DMS53 (cell line): ENCODE measurements at places on chromosomes 2 and 18.

DNA sequence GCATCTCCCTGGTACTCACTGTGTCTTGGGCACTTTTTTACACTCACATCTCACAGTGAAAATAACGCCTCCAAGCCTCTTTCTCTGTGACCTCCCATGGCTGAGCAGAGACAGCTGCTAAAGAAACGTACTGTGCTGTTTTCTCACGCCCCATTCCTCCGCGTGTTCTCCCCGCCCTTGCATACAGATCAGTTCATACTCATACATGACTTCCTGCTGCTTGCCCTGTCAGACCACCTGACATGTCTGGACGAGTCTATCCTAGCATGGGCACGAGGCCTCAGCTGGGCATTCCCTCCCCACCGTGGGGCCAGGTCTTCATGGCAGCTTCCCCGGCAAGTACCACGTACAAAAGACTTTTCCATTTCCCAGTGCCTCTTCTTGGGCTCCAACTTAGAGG lies 21.2 kb upstream of the IL1A start:
- DNase-seq = no peak

DNA sequence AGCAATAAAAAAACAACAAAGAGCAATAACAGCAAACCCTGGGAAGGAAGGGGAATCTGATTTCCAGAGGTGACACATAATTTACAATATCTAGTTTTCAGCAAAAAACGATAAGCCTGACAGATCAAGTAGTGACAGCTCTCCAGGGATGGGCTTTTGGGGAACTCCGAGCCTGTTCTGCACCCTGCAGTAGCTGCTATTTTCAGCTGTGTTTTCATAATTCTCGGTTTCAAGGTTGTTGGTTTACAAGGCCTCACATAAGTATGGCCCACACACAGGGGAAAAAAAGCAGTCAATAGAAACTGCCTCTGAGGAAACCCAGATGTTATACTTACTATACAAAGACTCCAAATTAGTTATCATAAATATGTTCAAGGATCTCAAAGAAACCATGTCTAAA lies 67.7 kb upstream of the CTLA4 start:
- no peak for DNase-seq

- DNase-seq = no peak
Measured at GRCh38 chr18:64175432-64175831, 26.5 kb upstream of the LINC00305 start.

DNA sequence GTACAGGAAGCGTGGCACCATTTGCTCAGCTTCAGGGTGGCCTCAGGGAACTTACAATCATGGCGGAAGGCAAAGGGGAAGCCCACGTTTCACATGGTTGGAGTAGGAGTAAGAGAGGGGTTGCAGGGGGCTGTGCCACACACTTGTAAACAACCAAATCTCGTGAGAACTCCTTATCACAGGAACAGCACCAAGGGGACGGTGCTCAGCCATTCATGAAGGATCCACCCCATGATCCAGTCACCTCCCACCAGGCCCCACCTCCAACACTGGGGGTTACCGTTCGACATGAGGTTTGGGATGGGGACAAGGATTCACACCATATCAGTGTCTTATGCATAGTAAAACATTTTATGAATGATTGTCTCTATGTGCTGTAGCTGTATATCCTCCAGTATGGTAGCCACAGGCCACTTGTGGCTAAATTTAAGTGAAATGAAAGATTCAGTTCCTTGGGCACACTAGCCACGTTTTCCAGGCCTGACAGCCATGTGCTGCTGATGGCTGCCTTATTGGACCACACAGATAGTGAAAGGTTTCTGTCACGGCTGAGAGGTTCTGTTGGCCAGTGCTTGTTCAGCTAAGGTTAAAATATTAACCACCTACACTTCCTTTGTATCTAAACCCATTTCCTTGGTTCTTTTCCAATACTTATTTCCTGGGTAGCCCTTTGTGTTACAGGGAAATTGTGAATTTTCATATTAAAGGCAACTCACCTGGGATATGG lies 77.3 kb downstream of the AGAP1 start:
- DNase-seq = no peak

DNA sequence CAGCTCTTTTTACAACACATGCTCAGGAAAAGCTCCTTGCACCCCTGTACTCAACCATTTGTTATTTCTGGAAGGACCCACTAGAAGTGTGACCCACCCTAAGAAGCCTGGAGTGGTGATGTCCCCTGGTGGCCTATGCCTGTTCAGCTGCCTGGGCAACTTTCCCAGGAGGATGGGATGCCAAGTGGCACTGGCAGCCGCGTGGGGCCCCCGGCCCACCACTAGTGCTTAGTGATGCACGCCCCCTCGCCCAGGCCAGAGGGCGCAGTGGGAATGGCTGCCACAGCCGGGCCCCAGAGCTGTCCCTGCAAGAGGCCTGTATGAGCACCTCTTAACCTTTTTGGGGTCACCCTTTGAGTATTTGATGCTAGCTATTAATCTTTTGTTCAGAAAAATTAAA lies 18.1 kb downstream of the IMPA2 start:
- DNase-seq = no peak

DNA sequence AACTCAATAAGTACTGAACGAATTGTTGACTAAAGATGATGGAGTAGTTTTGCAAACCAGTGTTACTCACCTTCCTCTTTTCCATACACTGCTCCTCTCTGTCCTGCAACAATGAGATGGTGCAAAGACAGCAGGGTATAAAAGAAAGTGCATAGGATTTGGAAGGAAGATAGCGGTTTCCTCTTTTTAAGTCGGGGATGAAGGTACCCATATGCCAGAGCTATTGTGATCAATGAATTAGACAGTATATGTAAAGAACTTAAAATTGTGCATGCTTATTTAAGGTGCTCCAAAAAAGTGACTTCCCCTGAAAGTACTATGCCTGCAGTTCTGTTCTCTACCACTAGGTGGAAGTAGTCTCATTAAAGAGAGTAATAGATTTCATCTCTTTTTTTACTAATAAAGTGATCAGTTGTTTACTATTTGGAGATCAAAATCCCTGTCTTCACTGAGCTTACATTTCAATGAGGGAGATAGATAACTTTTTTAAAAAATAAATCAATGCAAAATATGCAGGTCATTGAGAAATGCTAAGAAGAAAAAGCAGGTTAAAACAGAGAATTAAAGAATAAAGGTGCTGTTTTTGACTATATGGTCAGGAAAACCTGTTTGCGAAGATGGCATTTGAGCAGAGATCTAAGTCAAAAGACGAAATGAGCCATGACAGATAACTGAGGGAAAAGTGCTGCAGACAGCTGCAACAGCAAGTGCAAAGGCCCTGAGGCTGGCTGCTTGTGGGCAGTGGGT lies 339.7 kb upstream of the SLC14A2 start:
- DNase-seq = peak; percentile 79

GRCh38 chr2:127463155-127463991 lies 45.1 kb downstream of the PROC start:
- DNase-seq = no peak

DNA sequence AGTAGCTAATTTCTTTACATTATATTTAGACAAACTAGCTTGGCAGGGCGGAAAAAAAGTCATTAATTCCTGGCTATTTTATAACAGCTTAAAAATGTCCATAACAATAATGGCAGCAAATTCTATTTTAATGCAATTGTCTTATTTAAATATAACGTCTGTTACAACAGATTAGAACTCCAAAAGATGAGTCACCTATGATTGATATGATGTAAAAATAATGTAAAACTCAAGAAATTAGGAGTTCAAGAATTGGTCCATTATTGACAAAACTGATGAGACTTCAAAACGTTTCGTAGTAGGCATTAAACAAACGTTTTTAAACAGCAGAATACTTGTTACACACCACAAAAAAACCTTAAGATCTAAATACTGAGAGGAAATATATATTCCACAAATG lies 2.7 kb downstream of the XPO1 start:
- DNase-seq = no peak

- DNase-seq = no peak
Measured at GRCh38 chr2:167157523-167157922, 269.2 kb downstream of the XIRP2 start.

DNA sequence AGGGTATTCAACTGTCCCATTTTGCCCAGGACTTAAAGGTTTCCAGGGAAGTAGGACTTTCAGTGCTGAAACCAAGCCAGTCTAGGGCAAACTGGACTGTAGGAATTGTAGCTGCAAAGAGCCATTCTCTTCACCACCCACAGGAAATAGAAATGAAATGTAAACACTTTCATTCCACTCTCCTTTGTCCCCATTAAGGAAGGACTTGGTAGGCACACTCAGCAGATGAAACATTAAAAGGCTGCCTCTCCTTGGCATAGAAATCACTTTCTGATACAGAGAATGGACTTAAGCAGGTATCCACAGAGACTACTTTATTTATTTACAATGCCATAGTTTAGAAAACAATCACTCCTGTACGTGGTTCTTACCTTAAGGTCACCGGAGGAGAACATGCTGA lies 102.9 kb upstream of the CCDC195 start:
- DNase-seq = peak; percentile 78

DNA sequence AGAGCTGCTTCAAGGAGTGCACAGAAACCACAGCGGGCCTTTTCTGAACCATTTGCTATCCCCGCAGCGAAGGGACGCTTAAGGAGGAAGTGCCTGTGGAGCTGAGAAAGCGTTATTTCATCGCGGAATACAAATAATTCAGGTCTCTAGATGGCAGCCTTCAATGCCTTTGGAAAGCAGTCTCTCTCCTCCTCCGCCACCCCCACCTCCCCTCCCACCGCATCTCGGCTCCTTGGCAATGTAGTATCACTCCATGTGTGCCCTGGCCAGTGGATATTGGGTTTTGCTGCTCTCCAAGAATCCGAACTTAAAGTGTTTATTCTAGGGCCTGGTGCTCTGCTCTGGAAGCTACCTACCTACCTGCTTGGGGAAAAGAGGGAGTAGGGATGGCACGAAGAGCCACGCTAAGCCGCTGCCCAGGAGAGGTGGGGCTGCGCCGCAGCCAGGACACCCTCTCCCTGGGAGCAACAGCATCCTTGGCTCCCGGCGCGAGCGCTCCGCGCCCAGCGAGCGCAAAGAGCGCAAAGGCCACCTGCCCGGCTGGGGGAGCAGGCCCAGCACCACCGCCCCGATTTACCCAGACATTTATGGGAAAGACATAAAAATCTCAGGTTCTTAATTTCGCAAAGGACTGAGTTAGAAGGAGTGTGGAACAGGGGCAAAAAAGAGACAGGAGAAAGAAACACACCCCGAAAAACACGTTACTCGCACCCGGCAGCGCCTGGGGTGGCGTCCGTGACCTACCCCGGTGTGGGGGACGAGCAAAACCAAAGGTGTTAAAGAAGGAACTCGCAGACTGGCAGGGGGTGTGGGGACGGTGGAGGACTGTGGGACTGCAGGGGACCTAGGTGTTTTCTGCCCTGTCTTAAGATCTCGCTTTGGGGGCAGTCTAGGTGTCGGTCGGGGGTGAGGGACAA lies 1.0 kb downstream of the SPHKAP start:
- DNase-seq = peak; percentile 49

DNA sequence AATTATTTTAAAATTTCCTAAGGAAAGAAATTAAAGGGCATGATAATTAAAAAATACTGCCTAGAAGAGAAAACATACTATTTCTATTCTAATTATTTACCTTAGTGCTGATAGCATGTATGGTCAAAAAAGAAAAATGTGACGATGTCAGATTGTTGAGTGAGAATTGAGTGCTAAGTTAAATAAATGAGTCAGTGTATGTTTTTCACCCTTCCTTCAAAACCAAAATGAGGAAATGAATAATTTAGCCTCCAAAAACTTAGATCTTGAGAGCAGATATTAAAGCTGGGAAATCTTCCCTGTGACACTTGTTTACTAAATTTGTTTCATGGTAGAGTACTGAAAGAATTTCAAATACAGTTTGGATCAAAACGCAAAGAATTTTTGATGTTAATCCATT lies 58.6 kb upstream of the NYAP2 start:
- peak; percentile 63 for DNase-seq

DNA sequence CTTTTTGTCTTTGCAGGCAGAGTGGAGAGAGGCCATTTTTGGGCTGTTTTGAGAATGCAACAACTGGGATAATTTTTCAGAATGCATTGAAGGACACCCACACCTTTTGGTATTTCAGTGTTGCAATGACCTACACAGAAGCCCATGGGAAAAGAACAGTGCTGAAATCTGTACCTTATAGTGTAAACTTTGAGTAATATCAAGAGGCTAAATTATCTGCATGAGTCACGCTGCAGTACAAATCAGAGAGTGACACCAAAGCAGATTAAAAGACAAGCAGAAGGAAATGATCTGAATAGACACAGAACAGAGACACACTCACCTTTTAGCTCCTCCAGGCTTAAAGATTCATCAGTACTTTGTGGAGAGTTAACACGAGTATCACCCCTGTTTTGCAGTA lies 265.3 kb downstream of the PAX3 start:
- peak; percentile 54 for DNase-seq

DNA sequence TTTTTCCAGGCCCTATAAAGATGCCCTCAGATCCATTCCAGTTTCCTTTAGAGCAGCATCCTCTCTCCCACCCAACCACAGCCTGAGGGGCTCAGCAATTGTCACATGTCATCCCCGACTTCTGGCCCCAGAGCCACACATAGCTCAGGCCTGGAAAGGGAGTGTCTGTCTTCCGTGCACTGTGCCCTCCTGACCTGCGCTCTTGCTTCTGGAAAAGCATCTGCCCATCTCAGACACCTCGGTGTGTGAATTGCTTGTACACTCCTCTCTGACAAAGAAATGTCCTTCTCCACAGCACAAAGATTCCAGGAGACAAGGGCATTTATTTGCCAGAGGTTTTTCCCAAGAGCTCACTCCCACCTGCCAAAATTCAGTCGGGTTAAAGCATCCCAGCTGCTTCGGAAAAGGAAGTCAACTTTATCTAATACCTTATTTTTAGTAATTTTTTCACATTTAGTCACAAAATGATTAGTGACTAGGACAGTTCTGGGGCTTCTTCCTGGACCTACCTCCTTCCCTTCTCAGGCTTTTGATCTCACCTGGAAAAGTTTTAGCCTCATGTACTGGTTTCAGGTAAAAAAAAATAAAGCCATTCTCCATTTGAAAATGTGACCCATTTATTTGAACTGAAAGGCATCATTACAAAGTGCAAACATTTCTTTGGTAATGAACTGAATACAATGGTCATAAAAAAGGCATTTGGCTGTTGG lies 112.9 kb downstream of the PXDN start:
- no peak for DNase-seq

DNA sequence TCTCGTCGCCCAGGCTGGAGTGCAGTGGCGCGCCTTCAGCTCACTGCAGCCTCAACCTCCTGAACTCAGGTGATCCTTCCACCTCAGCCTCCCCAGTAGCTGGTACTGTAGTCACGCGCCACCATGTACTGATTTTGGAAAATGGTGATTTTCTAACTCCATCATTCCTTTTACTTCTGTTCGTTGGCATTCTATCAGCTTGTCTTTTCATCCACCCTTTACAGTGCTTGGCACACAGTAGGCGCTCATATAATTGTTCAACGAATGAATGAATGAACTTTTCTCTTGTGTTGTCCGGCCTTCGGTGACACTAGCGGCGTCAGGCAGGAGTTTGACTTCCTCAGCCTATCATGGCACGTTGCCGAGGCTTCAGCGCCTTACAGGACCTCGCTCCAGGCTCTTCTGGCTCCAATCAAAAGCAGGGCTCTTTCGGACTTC lies 373 bp upstream of the MTHFD2 start:
- no peak for DNase-seq

- peak; percentile 87 for DNase-seq
Measured at GRCh38 chr2:78418021-78418420, 607.5 kb upstream of the REG3G start.

- no peak for DNase-seq
Measured at GRCh38 chr2:42787424-42787787, 5.0 kb downstream of the HAAO start.

GRCh38 chr2:201118961-201119854 lies 3.2 kb downstream of the CFLAR start:
- DNase-seq = peak; percentile 52

GRCh38 chr2:204279819-204280218 lies 265.5 kb upstream of the PARD3B start:
- DNase-seq = no peak
